ENCODE measurements at places on chromosomes 16 and 17.

DNA sequence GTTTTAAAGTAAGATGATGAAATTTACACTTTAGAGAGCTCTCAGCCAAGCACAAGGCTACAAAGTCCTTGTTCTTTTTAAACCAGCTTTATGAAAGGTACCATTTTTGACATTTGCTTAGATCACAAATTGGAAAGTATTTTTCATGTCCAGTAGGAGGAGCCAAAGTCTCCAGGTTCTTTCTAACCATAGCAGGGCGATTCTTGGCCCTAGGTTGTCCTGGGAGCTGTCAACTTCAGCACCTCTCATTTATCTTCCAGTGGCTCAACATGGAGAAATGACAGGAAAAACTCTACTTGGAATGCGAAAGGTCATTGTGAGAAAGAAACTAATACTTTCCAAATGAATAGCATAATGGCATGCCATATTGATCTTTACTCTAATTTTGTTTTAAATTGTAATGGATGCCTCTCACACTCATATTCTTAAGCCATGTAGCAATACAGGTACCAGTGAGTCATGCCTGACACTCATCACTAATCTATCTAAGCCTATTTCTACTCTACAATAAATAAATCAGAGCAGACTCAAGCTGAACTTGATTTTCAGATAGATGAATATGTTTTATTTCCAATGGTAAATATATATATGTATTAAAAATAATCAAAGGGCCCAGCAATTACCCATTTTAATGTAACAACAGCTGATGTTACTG is 919.1 kb upstream of the EEF2KMT start:
- no peaks in the 10 kb centered on the region for H3K36me3 ChIP-seq
- H3K4me3 ChIP-seq, result no peak overlapping the region
- H3K4me1 ChIP-seq, result no peaks in the 10 kb centered on the region
- H3K27ac ChIP-seq, result no peak overlapping the region
- peak; percentile 2 for DNase-seq

DNA sequence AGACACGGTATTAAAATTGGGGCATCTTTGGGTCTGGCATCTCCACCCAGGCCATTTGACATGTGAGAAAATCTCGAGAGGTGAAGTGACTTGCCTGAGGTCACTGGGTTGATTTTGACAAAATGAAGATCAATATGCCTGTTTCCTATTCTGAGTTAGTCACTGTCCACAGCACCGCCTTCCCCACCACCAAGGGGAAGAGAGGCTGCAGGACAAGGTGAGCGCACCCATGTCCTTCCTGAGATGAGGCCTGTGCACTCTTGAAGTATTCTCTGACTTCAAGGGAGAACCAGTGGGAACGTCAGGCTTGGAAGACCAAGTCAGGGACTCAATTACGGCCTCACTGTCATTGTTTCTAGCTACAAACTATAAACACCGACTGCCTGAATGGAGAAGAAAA is 49.9 kb upstream of the WSB1 start:
- peaks cover 5% of the 10 kb centered on the region for H3K4me1 ChIP-seq
- DNase-seq, result no peak
- H3K27me3 ChIP-seq, result no peaks in the 10 kb centered on the region
- no peaks in the 10 kb centered on the region for H3K36me3 ChIP-seq

DNA sequence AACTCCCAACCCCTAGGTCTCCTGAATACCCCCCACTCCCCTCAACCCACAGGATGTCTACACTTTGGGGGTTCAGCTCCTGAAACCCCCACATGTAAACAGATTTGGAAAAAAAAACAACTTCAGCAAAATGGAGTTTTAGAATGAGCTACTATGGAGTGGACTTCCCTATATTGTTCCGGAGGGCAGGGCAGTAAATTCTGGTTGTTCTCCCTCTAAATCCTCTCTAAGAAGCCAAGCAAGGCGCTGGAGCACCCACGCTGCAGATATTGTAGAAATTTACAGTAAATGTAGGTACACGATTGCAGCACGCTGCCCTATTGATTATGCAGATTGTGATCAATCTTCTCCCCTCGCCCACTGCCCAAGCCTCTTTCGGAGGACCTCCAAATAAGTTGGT is 8.5 kb upstream of the ZFHX3 start:
- no peak overlapping the region for H3K27ac ChIP-seq
- H3K4me3 ChIP-seq, result no peak overlapping the region

GRCh38 chr17:75845058-75845711 is 981 bp upstream of the UNC13D start:
- peaks cover 57% of the 10 kb centered on the region for H3K36me3 ChIP-seq
- no peaks in the 10 kb centered on the region for H3K27me3 ChIP-seq
- peaks cover 9% of the 10 kb centered on the region for H3K4me1 ChIP-seq
- no peak overlapping the region for H3K4me3 ChIP-seq

- peaks cover 24% of the 10 kb centered on the region for H3K4me1 ChIP-seq
- no peak for DNase-seq
- peaks cover 3% of the 10 kb centered on the region for H3K36me3 ChIP-seq
- H3K27me3 ChIP-seq, result no peaks in the 10 kb centered on the region
- no peak overlapping the region for H3K27ac ChIP-seq
- no peak overlapping the region for H3K4me3 ChIP-seq
These were observed 37.3 kb downstream of the SEC14L1 start for GRCh38 chr17:77178050-77178449.

DNA sequence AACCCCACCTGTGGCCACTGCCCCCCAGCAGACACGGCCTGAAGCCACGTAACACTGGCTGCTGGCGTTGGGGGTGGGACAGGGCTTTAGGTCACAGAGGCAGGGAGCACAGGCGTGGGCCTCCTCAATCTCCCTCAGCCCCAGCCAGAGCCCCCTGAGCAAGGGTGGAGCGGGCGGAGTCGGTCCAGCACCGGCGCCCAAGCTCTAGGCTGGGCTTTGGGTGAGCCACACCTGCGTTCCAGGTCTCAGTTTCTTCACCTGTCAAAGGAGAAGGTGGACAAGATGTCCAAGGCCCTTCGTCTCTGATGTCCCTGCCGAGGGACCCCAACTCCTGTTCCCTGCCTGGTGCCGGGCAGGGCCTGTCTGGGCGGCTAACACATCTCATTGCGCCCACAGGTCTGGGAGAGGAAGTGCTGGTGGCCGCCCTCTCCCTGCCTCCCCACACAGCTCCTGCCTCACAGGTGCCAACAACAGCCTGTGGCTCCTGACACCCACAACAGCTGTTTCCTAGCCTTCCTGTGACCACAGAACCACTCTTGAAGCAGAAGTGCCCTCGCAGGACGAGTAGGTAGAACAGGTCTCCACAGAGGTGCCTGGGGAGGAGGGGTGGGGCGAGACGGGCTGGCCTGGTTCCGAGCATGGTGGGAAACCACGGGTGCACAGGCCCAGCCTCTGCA is 12.0 kb downstream of the FAM83G start:
- H3K27me3 ChIP-seq, result no peaks in the 10 kb centered on the region
- DNase-seq, result peak; percentile 27
- H3K27ac ChIP-seq, result no peak overlapping the region
- H3K4me1 ChIP-seq, result peaks cover 25% of the 10 kb centered on the region

DNA sequence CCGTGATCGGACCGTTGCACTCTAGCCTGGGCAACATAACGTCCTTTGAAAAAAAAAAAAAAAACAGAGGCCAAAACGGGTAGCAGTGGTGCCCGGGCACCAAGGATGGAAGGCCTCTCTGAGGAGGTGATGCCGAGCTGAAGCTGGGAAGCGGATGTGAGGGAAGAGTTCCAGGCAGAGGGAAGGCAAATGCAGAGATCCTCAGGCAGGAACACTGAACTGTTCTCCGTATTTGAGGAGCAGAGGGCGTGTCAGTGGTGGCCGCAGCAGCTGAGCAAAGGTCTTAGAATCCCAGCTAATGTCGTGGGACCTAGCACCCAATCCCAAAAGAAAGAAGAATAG is 656 bp upstream of the KCTD13 start:
- H3K27me3 ChIP-seq, result no peaks in the 10 kb centered on the region
- peak overlapping the region; percentile 77 for H3K4me3 ChIP-seq
- H3K4me1 ChIP-seq, result peaks cover 8% of the 10 kb centered on the region
- H3K36me3 ChIP-seq, result peaks cover 12% of the 10 kb centered on the region

- DNase-seq, result no peak
- H3K27me3 ChIP-seq, result peaks cover 4% of the 10 kb centered on the region
- no peak overlapping the region for H3K4me3 ChIP-seq
- no peak overlapping the region for H3K27ac ChIP-seq
- no peaks in the 10 kb centered on the region for H3K4me1 ChIP-seq
These were observed 1.4 kb upstream of the STH start for GRCh38 chr17:45997624-45998023.

GRCh38 chr17:77631307-77631706 is 327.2 kb upstream of the TNRC6C start:
- no peaks in the 10 kb centered on the region for H3K27me3 ChIP-seq
- no peak overlapping the region for H3K4me3 ChIP-seq
- no peak for DNase-seq
- H3K36me3 ChIP-seq, result no peaks in the 10 kb centered on the region
- peaks cover 4% of the 10 kb centered on the region for H3K4me1 ChIP-seq

DNA sequence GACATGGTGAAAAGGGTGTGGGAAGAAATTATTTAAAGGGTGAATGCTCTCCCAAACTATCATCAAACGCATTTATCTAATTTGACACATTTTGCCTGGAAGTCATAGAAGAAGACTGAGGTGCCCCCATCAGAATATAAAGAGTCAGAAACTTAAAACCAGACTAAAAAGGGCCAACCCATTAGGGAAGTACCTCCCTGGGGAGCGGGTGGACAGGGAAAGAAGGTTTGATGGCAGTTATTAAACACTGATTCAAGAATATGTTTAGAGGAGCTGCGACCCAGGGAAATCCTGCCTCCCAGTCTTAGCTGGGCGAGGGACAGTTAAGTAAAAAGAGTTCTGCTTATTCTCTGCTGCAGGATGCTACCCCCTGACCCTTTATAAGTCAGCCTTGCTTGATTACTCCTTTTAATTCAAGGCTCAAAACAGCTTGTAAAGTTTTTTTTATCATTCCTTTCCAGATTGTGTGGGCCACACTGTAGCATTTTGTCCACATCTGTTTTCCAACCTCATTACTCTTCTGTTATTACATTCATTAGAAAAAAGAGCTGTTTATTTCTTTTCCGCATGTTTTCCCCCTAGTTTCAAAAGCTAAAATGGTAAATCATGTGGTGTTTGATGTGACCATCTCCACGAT is 138.5 kb upstream of the TBX2 start:
- no peaks in the 10 kb centered on the region for H3K27me3 ChIP-seq
- H3K4me3 ChIP-seq, result no peak overlapping the region
- no peak for DNase-seq
- H3K4me1 ChIP-seq, result no peaks in the 10 kb centered on the region

- peaks cover 11% of the 10 kb centered on the region for H3K4me1 ChIP-seq
- no peak for DNase-seq
- H3K4me3 ChIP-seq, result peak overlapping the region; percentile 65
- H3K27me3 ChIP-seq, result peaks cover 100% of the 10 kb centered on the region
- H3K27ac ChIP-seq, result no peak overlapping the region
These were observed 1.1 kb upstream of the HOXB7 start for GRCh38 chr17:48611681-48612455.

- DNase-seq, result no peak
- H3K4me3 ChIP-seq, result no peak overlapping the region
- H3K36me3 ChIP-seq, result peaks cover 33% of the 10 kb centered on the region
- no peaks in the 10 kb centered on the region for H3K27me3 ChIP-seq
These were observed 19.7 kb downstream of the DEXI start for GRCh38 chr16:10922328-10923145.

DNA sequence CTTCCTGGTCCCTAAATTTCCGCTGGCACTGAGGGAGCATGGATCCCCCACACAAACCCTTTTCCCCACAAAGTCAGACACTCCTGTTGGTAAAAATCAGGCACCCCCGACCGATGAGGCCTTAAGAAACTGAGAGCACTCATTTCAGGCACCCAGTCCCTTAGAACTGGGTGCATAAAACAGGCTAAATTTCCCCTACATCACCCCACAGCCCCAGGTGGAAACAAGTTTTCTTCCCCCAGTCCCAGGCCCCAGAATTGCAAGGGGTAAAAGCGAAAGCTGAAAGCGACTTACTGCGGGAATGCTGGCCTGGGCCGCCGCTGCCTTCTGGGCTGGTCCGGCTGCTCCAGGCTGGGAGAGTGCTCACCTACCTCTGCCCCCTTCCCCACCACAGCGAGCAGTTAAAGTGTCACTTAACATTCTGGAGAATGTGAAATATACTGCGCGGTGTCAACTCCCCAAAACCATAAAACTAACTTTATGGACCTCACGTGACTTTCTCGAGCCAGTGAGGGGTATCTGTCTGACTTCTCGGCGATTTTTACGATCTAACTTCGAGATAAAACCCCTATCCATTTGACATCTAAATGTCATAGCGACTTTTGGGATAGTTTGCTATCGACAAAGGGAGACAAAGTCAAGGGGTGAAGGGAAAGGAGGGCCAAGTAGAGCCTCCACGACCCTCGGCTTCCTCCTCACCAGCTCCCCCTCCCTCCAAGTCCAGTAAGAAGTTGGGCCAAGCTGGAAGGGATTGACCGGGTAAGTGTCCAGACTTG is at the start of gene HOXB3:
TSS of gene HOXB3 (minus strand) at position 411 of the 776 bp plus-strand sequence. CDS start 37,767 bp downstream, outside the sequence.
- no peak within 1 kb of the TSS for H3K4me3 ChIP-seq
- no peaks in the 10 kb centered on the region for H3K36me3 ChIP-seq
- no peak within 1 kb of the TSS for H3K27ac ChIP-seq
- no peak for DNase-seq
- peaks cover 20% of the 10 kb centered on the region for H3K4me1 ChIP-seq
- peaks cover 100% of the 10 kb centered on the region for H3K27me3 ChIP-seq

- H3K27me3 ChIP-seq, result peaks cover 11% of the 10 kb centered on the region
- DNase-seq, result no peak
- H3K36me3 ChIP-seq, result no peaks in the 10 kb centered on the region
- H3K4me1 ChIP-seq, result peaks cover 12% of the 10 kb centered on the region
- no peak overlapping the region for H3K4me3 ChIP-seq
These were observed 7.8 kb upstream of the EFTUD2 start for GRCh38 chr17:44906763-44907728.

DNA sequence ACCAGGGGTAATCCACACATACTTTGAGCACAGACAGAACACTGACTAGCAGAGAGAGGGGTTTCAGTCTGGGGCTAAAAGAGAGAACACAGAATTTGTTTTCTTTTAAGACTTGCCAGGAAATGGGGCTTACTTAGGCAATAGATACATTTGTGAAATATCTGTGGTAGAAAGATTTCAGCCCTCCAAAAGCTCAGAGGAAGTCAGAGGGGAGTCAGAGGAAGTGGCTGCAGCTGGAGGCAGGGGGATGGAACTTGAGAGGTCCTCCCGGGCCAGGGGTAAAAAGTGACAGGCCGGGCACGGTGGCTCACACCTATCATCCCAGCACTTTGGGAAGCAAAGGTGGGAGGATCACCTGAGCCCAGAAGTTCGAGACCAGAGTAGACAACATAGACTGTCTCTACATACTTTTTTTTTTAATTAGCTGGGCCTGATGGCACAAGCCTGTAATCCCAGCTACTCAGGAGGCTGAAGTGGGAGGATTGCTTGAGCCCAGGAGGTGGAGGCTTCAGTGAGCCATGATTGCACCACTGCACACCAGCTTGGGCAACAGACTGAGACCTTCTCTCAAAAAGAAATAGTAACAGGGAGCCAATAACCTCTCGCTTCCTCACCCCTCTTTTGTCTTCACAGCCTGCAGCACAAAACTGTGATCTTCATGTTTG is 49.9 kb downstream of the NLRC5 start:
- no peak overlapping the region for H3K4me3 ChIP-seq
- no peak for DNase-seq
- peaks cover 7% of the 10 kb centered on the region for H3K4me1 ChIP-seq
- no peaks in the 10 kb centered on the region for H3K27me3 ChIP-seq
- H3K27ac ChIP-seq, result peak overlapping the region; percentile 86
- H3K36me3 ChIP-seq, result peaks cover 8% of the 10 kb centered on the region

- no peaks in the 10 kb centered on the region for H3K27me3 ChIP-seq
- DNase-seq, result no peak
- H3K4me3 ChIP-seq, result no peak overlapping the region
- no peaks in the 10 kb centered on the region for H3K4me1 ChIP-seq
- no peak overlapping the region for H3K27ac ChIP-seq
- no peaks in the 10 kb centered on the region for H3K36me3 ChIP-seq
These were observed 74.1 kb upstream of the IRX6 start for GRCh38 chr16:55249936-55250335.
